CD4-positive, alpha-beta T cell treated with Interleukin-17A for 4 hours (primary cell): ENCODE measurements at places on chromosomes 7 and 10.
A peak's percentile ranks its signal among the peaks of the same experiment; 100 is the strongest.

DNA sequence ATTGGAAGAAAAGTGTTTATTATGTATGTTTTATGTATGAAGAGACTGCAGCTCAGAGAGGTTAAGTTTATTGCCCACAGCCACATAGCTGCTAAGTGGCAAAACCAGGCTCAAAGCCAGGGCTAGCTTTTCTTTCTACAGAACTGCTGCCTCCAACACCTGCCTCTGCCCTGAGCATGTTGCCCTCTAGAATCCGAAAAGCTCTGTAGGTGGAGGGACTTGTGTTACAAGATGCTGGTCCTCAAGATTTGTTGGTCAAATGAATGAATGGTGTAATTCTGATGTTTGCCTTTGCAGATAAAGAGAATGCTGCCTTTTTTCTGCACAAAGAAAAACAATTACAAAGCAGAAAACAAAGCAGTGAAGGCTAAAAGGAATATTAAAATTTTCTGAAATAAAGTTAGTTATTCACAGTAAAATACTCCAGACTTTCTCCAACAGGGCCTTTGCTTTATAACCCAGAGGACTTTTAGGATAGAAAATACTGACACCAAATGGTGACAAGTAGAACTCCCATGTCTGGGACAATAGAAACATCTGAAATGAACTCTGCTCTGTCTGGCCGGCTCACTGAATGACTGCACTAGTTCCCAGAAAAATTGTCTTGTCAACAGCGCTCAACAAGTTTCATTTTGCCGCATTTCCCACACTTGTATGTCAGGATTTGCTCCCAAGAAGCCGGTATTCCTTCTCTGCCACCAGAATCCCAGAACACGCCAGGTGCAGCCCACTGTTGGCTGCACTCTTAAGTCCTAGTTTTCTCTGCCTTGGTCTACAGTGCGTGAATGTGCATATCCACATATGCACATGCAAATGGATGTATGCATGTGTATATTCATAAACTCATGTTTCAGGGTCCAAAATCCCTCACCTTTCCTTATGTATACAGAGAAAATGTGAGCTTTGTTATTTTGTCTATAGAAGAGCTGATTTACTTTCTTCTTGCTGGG lies 11.0 kb upstream of the DNTT start:
- DNase-seq, result peak; percentile 29

DNA sequence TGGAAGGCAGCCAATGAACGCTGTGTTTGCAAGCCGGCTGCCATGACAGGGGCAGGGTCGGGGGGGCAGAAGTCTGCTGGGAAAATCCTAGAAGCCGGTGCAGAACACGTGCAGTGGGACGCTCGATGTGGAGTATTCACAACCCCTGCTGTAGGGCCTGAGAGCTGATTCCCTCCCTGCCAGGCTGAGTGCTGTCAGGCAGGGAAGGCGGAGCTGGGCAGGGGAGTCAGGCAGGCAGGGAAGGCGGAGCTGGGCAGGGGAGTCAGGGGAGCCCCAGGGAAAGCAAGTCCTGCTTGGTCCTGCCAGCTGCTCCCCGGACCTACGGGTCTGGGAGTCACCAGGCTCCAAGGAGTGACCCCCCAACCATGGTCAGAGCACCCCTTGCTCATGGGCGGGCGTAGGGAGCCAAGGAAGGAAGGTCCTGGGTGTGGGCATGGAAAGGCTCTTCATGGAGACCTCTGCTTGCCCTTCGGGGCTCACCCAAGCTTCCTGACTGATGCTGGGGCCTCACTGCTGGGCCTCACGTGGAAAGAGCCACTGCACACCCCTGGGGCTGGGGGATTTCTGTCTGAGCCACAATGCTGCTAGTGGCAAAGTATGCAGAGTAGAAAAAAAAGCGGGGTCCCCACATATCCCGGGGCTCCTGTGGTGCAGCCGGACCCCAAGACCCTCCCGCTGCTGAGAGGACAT lies 4.2 kb downstream of the CNPY1 start:
- no peak for DNase-seq

GRCh38 chr7:135389971-135390370 lies 119.9 kb downstream of the CNOT4 start:
- DNase-seq, result no peak

- no peak for DNase-seq
Observed at GRCh38 chr10:28837613-28838390, 160.5 kb downstream of the BAMBI start.

DNA sequence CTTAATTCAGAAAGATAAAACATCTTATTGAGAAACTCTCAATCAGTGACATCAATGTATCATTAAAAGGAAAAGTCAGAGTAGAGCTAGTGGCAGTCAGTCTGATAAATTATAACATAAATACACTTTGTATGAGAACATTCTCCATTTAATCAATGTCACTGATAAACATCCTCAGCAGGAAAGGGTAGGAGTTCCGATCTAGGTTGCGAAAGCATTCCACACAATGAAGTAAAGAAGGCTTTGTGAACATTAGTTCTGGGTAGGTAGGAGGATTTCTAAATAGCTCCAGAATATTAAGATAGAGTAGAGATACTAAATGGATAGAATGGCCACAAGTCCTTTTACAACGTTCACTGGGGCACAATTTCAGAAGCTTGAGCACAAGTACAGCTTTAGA lies 179.7 kb upstream of the MALRD1 start:
- DNase-seq, result no peak

GRCh38 chr10:63633677-63634487 lies 112.7 kb downstream of the REEP3 start:
- DNase-seq, result no peak

DNA sequence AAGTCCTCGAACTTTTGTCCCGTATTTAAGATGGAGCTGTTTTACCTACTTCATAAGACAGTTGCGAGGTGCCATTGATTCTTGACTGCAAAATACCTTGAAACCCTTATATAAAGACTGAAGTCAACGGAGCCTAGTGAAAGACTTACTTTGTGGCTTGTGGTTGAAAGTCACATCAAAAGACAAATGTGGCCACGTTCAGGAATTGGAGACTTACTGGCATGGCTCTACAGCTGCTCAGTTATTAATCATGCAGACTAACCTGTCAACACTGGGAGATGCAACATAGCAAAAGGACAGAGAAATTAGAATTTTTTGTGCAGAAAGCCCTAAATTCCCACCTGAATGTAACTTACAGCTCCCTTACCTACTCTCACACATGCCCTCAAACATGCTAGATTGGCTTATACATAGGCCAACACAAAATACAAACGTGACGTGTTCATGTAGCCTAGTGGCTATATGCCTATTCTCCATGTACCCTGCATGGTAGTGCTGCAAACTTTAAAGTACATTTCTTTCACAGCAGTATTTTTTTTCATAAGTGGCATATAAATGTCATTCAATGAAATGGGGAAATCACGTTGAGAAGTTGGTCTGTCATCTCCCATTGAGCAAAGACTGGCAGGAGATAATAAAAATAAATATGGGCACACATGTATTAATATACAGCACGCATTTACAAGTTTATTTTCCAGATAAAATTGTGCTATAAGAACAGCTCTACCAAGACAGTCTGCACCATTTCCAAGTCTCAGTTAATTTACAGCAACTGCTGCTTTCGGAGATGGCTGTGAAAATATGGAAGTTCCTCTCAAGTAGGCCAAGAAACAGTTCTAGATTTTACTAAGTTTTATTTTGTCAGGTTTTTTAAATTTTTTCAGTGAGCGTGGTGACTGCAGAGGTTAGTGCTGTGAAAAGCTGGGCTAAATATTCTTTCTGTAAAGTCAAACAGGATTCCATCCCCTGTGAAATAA lies 170.4 kb upstream of the C7orf33 start:
- DNase-seq, result no peak

- no peak for DNase-seq
Observed at GRCh38 chr7:14717816-14718215, 184.7 kb downstream of the DGKB start.

DNA sequence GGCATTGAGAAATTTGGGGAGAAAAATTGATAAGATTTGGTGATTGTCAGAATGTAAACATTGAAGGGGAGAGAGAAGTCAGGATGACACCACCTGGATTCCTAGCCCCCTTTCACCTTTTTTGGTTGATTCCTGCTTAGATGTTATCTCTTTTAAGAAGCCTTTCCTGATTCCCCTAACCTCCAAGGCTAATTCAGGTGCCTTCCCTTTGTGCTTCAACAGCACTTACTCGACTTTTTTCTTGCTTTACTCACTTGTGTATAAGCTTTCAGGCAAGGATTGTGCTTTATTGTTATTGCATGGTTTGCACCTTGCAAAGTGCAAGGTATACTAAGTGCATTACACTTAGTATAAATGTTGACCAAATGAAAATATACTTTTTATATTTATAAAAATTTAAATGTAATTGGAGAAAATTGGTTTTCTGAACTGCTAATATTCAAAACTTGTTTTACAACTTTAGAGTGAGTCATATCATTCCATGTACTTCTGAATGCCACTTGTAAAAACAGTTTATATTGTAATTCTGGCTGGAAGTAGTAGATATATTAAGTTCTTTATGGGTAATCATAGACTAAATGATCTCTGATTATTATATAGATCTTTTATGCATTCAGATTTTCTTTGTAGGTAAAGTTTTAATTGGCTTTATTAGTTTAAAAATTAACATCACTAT lies 13.2 kb downstream of the SHOC2 start:
- no peak for DNase-seq

- DNase-seq, result no peak
Observed at GRCh38 chr7:45102785-45103712, 8.4 kb downstream of the TBRG4 start.

GRCh38 chr10:77514870-77515269 lies 122.7 kb downstream of the KCNMA1 start:
- no peak for DNase-seq

DNA sequence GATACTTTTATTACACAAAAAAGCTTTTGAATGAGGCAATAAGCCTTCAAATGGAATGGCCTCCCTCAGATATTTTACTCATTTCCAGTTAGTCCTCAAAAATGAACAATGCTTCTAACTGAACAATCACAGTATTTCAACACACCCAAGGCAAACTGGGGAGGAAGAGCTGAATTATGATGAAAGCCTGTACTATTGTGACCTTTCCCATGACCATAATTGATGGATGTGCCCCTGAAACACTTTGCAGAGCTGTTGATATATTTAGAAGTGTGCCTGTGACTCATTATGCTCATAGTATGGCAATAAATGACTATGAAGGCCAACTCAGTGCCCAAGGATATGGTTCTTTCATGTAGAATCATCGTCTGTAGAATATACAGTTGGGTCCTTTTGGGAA lies 248.1 kb downstream of the AHR start:
- DNase-seq, result no peak

GRCh38 chr7:45973725-45974532 lies 52.9 kb upstream of the IGFBP3 start:
- DNase-seq, result no peak

GRCh38 chr10:23192712-23193434 lies 761 bp downstream of the PTF1A start:
- no peak for DNase-seq

GRCh38 chr7:17633067-17633466 lies 307.2 kb downstream of the SNX13 start:
- no peak for DNase-seq

DNA sequence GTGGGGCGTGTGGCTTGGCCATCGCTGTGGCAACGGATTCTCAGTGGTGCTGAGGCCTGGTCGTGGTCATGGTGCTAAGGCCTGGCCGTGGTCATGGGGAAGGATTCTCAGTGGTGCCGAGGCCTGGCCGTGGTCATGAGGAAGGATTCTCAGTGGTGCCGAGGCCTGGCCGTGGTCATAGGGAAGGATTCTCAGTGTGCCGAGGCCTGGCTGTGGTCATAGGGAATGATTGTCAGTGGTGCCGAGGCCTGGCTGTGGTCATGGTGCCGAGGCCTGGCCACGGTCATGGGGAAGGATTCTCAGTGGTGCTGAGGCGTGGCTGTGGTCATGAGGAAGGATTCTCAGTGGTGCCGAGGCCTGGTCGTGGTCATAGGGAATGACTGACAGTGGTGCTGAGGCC lies 327.9 kb downstream of the ADARB2 start:
- no peak for DNase-seq

DNA sequence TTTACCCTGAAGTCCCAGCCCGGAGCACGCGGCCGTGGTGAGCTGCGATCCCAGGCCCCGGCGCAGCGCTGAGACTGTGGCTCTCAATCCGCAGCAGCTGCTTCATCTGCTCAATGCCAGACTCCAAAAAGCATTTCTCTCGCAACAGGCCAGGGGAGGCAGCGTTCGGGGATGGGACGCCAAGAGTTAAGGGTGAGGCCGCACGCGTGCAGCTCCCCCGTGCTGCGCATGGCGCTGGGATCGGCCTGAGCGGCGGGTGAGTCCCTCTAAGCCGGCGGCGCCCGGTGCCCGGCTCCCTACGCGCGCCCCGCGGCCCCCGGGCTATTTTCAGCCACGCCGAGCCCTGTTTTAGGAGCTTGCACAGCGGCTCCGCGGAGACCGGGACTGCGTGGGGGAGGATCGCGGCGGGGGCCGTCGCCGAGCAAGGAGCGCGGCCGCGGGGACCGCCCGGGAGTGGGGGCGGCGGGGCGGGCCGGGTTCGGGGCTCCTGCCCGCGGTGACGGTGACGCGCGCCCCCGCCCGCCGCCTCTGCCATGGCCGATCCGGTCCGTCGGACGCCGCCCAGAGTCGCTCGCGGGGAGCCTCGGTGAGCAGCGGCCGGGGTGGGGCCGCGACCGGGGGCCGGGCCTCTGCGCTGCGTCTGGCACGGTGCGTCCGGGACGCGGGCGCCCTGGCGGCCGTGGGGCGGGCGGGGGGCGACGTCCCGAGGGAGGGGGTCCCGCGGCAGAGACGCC lies 29.4 kb upstream of the JAKMIP3 start:
- no peak for DNase-seq

DNA sequence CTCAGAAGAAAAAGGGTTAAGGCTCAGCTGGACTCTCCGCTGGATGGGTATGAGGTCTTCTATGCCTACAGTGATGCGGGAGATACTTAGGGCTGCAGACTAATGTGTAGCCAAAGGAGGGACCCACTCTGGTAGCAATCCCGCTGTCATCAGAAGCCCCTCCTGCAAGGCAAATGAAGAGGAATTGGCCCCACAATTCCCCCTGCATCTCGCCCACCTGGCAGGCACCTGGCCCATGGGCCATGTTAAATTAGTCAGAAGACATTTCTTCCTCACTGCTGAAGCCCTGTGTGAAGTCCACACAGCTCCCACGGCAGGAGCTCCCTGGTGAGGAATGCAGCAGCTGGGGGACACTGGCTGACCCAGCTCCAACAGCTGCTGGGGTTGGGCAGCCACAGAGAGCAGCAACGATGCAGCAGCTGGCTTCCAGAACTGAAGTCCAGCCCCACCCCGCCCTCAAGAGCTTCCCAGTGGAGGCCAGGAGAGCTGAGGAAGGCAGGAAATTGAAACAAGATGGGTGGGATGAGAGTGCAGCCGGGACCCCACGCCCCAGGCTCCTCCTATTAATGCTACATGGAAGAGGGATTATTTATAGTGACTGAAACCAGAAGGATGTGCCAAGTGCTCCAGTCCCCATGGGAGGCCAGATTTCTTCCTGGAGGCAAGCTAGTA lies 5.5 kb downstream of the VSTM4 start:
- no peak for DNase-seq

DNA sequence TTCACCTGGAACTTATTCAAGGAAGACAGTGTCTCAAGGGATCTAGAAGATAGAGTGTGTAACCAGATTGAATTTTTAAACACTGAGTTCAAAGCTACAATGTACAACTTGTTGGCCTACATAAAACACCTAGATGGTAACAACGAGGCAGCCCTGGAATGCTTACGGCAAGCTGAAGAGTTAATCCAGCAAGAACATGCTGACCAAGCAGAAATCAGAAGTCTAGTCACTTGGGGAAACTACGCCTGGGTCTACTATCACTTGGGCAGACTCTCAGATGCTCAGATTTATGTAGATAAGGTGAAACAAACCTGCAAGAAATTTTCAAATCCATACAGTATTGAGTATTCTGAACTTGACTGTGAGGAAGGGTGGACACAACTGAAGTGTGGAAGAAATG lies 10.9 kb downstream of the IFIT3 start:
- DNase-seq, result no peak

GRCh38 chr10:30806850-30807249 lies 177.3 kb upstream of the LYZL2 start:
- no peak for DNase-seq
